MM.1S (cell line): ENCODE measurements at places on chromosomes 6 and 20.

- DNase-seq, result no peak
Measured at GRCh38 chr6:25154034-25154596, 125.1 kb upstream of the CARMIL1 start.

GRCh38 chr20:62795023-62795761 lies 1.1 kb upstream of the MRGBP start:
- peak; percentile 62 for DNase-seq

DNA sequence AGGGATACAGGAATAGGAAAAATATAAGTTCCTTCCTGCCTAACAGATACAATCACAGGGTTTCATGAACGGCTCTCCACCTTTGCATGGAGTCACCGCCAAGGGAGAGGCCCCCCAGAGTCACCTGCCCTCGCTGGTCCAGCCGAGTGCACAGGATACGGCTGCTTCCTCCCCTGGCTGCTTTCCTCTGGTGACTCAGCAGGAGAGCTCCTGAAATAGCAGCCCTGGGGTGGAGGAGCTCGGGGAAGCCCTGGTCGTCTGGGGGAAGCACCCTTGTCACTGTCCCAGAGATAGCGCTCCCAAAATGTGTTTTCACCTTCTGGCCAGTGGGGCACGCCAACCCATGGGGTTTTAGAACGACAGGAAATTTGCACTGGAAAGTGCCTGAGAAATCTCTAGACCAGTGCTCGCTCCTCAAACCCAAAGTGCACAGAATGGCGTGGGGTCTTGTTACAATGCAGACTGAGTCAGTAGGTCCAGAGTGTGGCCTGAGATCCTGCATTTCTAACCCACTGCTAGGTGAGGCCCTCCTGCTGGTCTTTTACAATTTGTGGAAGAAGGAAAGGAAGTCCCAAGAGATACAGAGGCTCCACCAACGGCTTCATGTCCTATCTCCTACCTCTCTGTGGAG lies 35.9 kb upstream of the FAM50B start:
- DNase-seq, result no peak

DNA sequence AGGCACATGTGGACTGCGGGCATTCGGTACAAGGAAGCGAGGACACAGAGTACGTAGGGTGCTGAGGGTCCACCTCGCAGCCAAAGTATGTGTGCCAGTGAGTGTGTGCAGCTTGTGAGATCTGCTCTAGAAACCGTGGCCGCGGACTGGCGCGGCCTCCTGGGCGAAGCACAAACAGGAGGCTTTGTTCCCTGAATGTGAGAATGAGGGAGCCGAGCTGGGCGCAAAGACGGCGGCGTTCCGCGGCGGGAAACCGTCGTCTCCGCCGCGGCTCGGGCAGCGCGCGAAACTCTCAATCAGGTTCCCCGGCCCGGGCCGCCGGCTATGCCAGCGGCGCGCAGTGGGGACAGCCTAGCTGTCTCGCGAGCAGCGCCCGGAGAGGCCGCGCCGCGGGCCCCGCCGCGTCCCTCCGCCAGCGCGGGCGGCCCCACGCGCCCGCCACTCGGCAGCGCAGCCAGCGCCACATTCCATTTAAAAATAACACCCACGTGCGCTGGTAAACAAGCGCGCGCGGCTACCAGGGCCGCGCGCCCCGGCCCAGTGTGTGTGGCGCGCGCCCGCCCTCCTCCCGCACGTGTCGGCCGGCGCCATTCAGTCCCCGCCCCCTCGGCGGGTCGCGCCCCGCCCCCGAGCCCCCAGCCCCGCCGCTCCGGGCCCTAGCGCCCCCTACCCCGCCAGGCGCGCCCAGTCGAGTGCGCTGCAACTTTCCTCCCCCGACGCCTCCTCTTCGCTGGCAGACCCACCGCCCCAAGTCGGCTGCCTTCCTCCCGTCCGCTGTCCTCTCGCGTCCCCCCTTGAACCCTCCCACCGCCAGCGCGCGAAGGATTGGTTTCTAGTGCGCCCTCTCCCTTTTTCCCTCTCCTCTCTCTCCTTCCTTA lies 3.0 kb upstream of the FOXO3 start:
- peak; percentile 82 for DNase-seq

DNA sequence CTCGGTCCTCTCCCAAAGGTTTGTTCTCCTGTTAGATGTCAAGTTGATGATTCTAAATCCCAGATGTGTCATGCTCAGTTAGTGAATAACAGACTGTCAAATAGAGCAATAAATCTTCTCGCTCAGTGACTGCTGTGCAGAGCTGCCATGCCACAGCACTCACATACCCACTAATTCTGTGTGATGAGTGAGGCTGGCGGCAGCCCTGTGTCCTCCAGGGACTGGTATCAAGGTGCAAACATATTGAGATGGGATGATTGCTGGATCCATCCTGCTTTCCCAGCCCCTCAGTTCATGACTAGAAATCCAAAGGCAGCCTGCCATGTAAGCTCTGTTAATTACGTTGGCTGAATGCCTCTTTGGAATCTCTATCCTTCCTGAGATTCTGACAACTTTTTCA lies 103.9 kb downstream of the OLIG3 start:
- no peak for DNase-seq

GRCh38 chr6:113359155-113360140 lies 497.7 kb upstream of the MARCKS start:
- no peak for DNase-seq

DNA sequence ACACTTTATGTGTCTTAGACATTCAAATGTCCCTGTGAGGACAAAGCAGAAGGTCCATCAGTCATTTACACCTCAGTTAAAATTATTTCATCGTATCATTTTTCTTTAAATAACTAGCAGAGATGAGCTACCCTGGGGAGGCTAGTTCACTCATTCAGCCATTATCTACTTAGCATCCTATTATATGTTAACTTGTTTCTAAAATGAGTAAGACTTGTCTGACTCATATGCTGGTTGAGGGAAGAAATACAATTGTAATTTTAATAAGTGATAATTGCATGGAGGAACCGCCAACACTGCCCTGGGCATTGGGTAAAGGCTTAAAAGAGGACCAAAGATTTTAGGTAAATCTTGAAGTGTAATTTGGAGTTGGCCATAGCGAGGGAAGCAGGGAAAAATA lies 12.4 kb upstream of the PTPRK start:
- DNase-seq, result no peak

GRCh38 chr6:156175971-156176421 lies 601.2 kb upstream of the ARID1B start:
- DNase-seq, result no peak

GRCh38 chr6:126040826-126041225 lies 54.5 kb downstream of the TRMT11 start:
- DNase-seq, result no peak

- DNase-seq, result no peak
Measured at GRCh38 chr20:24987244-24987643, 5.3 kb downstream of the APMAP start.

GRCh38 chr20:54176610-54177009 lies 2.8 kb upstream of the CYP24A1 start:
- no peak for DNase-seq

DNA sequence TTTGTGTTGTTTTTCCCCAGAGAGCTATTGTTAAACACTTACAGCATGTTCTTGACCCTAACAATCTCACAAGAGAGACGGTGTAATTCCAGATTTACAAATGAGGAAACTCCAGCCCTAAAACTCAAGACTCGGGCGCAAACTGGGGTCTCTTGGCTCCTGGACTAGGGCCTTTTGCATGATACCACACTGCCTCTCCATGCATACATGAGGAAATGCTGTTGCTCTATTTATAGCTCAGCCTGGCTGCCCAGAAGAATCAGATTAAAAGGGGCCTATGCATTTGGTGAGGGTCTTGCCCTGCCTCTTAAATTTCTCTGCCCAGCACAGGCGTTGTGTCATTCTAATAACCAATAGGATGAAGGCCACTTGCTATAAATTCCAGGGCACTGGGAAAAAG lies 30.5 kb upstream of the SNRPB2 start:
- no peak for DNase-seq

GRCh38 chr20:51372176-51372803 lies 170.2 kb downstream of the NFATC2 start:
- peak; percentile 41 for DNase-seq

DNA sequence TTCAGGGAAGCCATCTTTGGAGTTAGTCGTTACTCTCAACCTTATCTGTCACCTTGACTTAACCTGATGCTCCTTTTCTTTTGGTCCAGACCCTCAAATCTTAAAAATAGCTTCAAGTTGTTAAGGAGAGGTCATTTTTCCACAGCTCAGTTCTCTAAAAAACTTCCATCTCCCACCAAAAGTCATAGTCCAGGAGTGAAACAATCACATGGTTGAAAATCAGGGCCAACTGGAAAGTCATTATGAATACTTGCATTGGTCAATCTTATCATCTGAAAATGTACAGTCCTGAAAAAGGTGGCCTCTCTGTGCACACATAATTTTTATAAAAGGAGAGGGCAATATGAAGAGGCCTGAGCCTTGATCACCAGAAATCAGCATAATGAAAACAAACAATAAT lies 195.7 kb downstream of the BCAS1 start:
- no peak for DNase-seq

- DNase-seq, result no peak
Measured at GRCh38 chr6:75205776-75206575, at the start of gene COL12A1. COL12A1 (minus strand) TSS chr6:75206053; CDS start chr6:75202792, 3,261 bp downstream.

DNA sequence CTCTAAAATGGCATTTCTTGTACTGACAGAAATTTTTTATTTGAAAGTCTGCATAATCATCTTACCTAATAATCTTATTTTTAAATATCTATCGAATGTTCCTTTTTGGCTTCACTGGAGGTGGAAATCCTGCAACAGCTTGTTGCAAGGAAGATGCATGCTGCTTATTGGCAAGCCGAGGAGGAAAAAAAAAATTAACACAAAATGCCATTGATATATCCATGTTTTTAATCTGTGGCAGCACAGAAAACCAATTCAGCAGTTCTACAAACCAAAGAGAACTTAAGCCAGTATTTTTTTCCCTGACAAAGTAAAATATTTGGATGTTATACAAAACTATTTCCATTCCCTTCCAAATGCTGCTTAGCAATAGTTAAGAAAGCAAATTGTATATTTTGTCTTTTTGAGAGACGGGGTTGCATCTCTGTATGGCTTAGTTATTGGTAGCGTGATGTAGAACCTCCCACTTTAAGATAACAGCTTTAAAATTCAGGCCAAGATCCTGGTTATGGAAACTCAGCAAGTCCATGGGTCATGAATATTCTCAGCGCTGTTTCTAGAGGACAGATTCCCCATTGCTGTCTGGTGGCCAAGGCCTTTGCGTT lies 231.4 kb downstream of the TMEM242 start:
- DNase-seq, result no peak

DNA sequence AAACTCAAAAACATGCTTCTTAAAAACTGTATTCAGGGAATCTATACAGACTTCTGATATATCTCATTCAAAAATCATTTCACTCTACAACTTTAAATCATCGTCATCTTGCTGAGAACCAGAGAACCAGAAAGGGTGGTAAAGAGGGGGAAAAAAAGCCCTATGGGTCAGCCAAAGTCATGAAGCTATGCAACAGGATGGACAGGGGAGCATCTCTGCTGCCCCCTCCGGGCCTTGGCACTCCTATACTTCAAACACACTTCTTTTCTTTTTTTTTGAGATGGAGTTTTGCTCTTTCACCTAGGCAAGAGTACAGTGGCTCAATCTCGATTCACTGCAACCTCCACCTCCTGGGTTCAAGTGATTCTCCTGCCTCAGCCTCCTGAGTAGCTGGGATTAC lies 73.5 kb upstream of the NFATC2 start:
- DNase-seq, result no peak

- DNase-seq, result no peak
Measured at GRCh38 chr6:170165471-170166117, 125.3 kb downstream of the DLL1 start.

DNA sequence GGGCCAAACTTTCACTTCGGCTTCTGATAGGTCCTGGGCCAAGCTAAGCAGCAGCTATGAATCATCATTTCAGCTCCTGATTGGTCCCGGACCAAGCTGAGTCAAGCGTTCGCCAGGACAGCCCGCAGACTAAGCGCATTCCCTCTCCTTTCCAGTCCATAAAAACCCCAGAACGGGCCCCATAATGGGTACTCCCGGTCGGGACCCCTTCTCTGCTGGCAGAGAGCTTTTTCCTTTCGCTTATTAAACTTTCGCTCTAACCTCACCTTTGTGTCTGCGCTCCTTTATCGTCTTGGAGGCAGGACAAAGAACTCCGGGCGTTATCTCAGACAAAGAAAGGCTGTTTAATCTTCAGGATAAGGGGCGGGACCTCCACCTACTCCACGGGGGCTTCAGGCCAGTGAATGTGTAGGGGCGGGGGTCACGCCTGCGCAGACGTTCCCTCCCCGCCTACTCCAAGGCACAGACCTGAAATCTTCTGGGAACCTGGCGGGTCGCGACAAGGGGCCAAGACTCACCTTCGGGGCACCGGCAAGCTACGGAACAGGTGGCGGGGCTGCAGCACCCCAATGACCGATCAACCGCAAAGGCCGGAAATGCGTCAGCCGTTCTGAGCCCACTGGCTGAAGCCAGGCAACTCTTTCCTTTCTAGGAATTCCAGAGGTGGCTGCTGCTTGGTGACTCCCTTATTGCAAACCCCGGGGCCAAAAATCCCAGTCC lies at the start of gene ZSCAN31:
Gene ZSCAN31, minus strand, starts transcription at position 585 of the 720 bp plus-strand sequence. CDS start 6,465 bp downstream, outside the sequence.
- peak; percentile 83 for DNase-seq

DNA sequence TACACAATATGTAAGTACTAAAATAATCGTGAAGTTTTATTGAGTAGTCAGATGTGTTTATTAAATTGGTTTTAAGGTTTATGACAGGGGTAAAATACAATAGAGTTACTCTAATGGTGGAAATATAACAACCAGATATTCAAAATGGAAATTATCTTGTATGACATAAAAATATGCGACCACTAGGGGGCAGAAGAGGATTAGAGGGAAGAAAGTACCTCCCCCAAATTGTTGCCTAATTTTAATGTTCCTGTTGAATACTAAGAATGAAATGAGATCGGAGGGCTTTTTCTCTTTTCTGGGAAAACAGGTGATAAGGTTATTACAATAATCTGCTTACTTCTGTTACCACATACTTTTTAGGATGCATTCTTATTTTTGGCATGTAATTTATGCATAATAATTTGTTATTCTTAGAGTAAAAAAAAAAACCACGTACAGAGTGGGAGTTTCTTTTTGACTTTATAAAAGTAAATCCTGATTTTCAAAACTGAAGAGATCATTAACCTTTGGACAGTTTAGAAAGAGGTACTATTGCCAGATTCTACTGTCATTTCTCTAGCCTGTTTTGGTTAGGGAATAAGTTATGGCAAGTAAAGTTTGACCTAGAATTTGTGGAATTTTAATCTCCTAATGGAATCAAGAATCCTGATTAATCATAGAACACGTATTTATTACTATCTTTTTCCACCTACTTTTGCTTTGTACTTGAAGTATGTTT lies 159.2 kb downstream of the CD109 start:
- peak; percentile 60 for DNase-seq

DNA sequence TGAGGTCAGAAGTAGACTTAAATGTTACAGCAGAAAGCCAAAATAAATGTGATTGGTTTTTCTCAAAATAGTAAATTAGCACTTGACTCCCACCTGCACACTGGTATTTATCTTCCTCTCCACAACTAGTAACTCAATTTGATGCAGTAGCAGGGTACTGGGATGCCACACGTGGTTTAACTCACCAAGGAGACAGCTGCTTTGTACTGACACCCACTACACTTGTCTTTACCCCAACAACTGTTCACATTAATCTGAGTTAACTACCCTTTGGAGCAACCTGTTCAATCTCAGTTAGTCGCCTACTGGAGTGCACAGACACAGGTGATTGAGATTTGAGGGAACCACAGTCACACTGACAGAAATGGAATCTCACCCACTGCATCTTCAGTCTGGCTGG lies 242.1 kb downstream of the PRKN start:
- no peak for DNase-seq

- DNase-seq, result no peak
Measured at GRCh38 chr6:21636876-21637275, 43.3 kb downstream of the SOX4 start.

GRCh38 chr20:63044605-63045004 lies 37.8 kb upstream of the BHLHE23 start:
- DNase-seq, result no peak

- no peak for DNase-seq
Measured at GRCh38 chr6:166707045-166707444, 80.0 kb upstream of the RPS6KA2 start.
